ENCODE measurements at places on chromosomes 2 and 18. TPM values are rescaled to one million over a fixed set of nuclear protein-coding genes. Genes with fewer than 3 reads are reported as not detected.

The FBXO15 gene
- total RNA-seq, result 39.1 TPM

The SCN2A gene
- 1.5 TPM for total RNA-seq

The LCT gene
- total RNA-seq, result 0.62 TPM

The MYO5B gene
- total RNA-seq, result 24.8 TPM

The TPRKB gene
- 34.5 TPM for total RNA-seq

The CD8B2 gene
- total RNA-seq, result not detected

The CRYBA2 gene
- 2.9 TPM for total RNA-seq

The LOXHD1 gene
- total RNA-seq, result 29.6 TPM

The DSC3 gene
- total RNA-seq, result 0.24 TPM

The UGT1A3 gene
- total RNA-seq, result not detected

The ASAP2 gene
- total RNA-seq, result 42.4 TPM

Measured in testis (tissue), 5 donors.